Activated CD8-positive, alpha-beta memory T cell treated with anti-CD3 and anti-CD28 coated beads, Interleukin-2, amount 50 U/mL, for 48 hours (primary cell): ENCODE measurements at places on chromosomes 6 and 20.

DNA sequence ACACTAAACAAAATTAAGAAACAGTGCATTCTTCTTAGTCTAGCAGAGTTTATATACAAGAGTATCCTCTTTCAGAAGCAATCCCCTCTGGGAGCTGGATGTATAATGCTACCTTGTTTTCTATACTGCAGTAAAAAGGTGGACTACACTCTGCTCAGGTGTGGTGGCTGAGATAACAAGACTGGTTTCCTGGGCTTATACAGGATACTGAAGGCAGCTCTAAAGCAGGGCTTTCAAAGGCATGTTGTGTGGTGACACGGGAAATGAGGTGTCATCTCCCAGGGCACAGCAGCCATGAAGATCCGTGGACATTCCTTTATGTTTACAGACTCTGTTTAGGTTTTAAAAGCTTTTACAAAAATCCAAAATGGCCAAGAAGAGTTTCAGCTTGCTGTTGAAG is 136.7 kb downstream of the MAP3K4 start:
- no peak for DNase-seq

- no peak for DNase-seq
These were observed 79.4 kb downstream of the FOXO3 start for GRCh38 chr6:108640104-108640503.

DNA sequence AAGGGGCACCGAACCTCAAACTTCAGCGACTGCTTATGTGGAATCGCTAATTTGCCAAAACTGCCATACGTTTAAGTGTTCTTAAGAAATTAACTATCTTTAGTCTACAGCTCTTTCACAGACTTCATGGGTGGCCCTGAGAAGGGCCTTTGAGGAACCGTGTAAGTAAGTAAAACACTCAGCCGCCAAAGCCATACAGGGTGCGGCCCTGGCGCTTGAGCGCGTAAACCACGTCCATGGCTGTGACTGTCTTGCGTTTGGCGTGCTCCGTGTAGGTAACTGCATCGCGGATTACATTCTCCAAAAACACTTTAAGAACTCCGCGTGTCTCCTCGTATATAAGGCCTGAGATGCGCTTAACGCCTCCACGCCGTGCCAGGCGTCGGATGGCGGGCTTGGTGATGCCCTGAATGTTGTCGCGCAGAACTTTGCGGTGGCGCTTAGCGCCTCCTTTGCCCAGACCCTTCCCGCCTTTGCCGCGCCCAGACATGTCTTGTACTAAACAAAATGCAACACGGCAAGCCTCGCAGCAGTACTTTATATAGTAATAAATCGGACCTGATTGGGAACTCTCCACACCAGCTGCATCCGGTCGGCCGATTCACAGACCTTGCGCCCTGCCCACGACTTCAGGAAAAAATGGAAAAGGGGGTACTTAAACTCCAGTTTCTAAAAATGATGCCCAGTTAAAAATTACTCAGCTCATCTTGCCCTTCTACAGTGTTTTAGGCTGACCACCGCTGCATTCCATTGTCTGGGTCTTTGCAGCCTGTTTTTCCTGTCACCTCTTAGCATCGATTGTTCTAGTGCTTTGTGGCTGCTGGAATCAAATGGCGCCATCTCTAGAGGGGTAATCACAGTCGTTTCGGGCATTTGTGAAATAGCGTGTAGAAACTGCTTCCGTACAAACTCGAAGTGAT is 38.9 kb downstream of the OR2B2 start:
- peak; percentile 88 for DNase-seq

DNA sequence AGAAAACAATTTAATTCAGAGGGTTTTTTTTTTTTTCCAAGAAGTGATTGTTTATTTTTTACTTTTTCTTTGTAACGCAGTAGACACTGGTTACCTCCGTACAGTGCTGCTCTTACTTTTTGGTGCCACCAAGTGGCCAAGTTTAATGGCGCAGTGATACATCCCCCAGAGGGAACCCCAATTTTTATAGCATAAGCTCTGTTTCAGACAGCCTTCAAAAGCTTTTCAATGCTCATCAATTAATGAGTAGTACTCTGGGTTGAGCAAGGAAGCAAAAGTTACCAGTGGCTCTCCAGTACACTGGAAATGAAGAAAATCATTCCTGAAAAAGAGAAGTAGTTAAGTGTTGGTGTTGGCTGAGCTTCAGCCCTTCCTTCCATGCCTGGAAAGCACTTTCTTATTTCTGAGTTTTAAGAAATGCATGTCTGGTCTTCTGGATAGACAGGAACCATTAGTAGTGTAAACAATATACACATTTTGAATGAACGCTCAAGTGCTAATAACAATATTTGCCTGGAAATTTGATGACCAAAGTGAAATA is 129.1 kb upstream of the SMLR1 start:
- DNase-seq, result peak; percentile 57
